NCI-H446 treated with DMSO at 0.1 percent for 48 hours (cell line): ENCODE measurements at places on chromosomes 7 and 10.

DNA sequence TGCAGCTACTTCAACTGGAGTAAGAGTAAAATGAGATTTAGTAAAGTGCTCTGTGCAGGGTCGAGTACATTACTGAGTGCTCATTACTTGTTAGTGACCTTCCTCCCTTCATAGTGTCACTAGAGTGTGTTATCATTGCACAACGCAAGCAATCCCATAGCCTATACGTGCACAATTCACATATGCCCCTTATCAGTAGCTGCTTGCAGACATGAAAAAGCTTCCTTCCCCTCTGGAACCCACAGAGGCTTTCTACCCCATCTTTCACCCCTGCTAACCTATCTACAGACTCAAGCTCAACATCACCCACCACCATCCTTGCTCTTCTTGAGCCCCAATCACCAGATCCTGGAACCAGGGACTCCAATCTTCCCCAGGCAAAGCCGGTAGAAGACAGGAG lies 59.3 kb downstream of the C7orf25 start:
- no peak for DNase-seq

GRCh38 chr7:96832092-96832662 lies 122.5 kb upstream of the SEM1 start:
- DNase-seq, result no peak

- DNase-seq, result no peak
Measured at GRCh38 chr10:71838264-71839211, 12.5 kb downstream of the PSAP start.

GRCh38 chr10:117497736-117498135 lies 44.8 kb upstream of the EMX2 start:
- DNase-seq, result no peak

DNA sequence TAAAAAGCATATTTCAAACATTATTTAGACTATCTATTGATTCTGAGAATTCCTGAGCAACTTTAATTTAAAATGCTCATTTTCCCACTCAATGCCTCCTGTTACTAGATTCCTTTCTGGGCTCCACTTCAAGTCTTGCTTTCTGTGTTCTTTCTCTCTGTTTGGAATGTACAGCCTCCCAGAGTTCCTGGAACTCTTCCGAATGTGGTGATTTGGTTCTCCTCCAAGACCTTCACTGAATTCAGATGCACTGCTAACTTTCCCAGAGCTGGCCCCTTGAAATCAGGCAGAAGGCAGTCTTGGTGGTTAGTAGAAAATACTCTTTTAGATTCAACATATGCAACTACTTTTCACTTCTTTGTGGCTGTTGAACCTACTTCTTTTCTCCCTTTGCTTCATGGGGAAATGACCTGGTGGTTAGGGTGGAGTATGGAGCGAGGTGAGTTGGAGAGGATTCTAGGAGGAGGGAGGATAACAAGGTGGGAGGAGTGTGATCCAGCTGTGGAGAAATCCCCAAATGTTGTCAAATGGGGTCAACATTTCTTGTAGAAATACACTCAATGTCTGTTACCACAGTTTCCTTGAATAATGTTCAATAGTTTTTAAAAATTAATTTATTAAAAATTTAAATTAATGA lies 27.9 kb upstream of the CCDC7 start:
- DNase-seq, result peak; percentile 8

- no peak for DNase-seq
Measured at GRCh38 chr7:146902728-146903127, 786.1 kb downstream of the CNTNAP2 start.

- DNase-seq, result no peak
Measured at GRCh38 chr7:140908361-140908760, 16.4 kb downstream of the BRAF start.

GRCh38 chr10:49090189-49090575 lies 25.1 kb downstream of the VSTM4 start:
- no peak for DNase-seq

- no peak for DNase-seq
Measured at GRCh38 chr7:132646052-132646451, 69.8 kb upstream of the PLXNA4 start.

GRCh38 chr7:50718311-50718710 lies 64.4 kb downstream of the GRB10 start:
- DNase-seq, result no peak

DNA sequence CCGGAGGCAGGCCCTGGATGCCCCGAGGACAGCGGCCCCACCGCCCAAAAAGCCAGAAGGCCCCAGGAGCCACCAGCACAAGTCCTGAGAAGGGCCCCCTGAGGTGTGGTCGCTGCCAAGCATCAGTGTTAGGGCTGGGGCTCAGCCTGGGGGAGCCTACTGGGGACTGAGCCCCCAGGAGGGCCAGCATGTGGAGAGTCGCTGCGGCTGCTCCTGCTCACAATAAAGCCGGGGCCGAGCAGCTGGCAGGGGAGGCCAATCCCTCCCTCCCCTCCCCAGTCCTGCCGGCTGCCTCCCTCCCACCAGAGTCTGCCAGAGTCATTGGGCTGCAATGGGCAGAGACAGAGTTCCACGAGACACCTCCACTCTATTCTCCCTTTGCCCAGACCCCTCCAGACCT lies 3.1 kb upstream of the ASIC3 start:
- DNase-seq, result no peak

- DNase-seq, result no peak
Measured at GRCh38 chr7:74320645-74321221, 31.5 kb downstream of the CLIP2 start.

DNA sequence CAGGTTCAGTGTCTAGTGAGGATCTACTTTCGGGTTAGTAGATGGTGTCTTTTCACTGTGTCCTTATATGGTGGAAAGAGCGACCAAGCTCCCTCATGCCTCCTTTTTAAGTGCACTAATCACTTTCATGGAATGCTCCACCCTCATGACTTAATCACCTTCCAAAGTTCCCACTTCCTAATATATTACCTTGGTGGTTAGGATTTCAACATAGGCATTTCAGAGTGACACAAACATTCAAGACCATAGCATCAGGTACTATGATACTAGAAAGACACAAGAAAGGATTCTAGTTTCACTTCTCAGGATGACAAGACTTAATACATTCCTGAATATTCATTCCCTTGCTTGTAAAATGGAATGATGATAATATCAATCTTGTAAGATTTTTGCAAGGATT lies 119.1 kb upstream of the FAM3C start:
- no peak for DNase-seq

DNA sequence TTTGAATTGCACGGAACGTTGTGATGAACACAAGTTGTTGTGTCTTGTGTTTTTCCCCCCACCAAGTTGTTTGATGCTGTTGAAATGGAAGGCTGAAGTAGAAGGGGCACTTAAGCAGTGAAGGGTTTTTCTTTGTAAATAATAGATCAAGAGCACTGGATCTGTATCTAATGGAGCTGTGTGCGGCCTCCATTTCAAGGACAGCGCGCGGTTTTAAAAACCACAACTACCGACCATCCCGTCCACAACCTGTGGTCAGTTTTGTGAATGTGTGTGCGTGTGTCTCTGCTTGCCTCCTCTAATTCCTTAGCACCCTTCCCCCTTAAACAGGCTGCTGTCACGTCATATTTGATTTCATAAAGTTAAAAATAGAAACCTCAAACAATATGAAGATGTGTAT lies 165.5 kb downstream of the TCF7L2 start:
- no peak for DNase-seq

DNA sequence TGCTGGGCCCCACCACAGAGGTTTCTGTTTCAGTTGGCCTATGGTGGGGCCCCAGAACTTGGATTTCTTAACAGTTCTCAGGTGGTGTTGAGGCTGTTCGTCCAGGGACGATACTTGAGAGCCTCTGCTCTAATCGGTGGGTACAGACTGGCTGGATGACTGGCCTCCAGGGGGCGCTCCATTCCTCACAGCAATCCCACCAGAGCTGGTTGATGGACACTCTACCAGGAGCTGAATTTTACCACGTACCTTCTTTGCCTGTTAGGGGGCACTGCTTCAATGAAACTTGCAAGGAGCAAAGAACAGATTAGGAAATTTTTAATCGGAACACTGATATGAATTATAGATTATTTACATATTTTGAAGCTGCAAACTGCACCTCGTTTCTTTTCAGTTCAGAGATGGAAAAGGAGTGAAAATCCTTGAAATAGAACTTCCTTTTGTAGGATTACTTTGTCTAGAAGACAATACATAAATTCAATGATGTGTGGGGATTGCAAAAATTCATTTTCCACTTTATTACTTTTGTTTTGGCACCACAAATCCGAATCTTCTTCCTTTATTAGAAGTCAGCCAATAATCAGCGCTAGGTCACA lies 44.8 kb downstream of the KBTBD2 start:
- peak; percentile 35 for DNase-seq

- no peak for DNase-seq
Measured at GRCh38 chr10:2119316-2119715, 382.0 kb upstream of the ADARB2 start.

DNA sequence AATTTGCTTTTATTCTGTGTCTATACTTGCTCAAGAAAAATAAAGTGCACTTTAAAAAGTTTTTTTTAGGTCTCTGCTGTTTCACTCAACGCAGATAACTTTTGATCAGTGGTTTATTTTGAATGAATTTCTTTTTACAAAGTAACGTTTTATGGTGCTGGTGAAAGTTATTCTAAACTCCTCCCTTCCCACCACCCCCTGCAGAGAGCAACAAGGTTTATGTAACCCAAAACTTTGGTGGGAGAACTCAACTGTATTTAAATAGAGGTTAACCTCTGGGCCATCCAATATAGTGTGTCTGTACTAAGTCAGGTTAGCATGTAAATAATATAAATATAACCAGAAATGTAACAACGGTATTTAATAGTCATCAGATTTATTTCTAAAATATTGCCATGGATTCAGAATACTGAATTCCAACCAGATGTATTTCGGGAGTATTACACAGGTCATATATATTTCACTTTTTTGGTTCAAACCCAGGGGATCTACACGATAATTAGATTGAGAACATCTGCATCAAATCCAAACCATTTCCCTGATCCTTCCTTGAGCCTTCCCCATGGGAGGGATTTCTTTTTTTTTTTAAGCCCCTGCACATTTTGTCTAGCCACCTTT lies 3.9 kb upstream of the CUX1 start:
- no peak for DNase-seq

DNA sequence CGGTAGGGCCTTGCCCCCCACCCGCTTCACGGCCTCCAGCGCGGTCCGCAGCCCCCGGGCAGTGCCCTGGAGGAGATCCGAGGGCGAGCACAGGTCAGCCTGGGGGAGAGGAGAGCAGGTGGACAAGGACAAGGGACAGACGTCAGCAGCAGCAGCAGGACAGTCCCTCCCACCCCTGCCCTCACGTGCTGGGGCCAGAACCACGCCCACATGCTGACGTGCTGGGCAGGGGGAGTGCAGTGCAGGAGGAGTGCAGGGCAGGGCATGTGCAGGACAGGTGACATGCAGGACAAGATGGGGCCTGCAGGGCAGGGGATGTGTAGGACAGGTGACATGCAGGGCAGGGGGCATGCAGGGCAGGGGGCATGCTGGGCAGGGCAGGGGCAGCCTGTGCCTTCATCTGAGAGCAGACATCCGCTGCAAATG lies 1.5 kb upstream of the SAP25 start:
- DNase-seq, result no peak

DNA sequence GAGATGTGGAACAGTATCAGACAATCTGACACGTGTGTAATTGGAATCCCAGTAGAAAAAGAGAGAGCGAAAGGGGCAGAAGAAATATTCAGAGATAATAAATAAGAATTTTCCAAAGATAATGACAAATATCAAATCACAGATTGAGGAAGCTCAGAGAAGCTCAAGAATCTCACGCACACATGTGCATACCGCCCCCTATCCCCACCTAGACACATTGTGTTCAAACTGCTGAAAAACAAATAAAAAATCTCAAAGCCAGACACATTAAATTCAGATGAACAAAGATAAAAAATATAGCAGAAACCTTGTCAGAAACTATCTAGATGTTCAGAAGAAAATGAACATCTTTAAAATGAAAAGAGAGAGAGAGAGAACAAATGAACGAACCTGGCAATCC lies 17.2 kb downstream of the SFR1 start:
- no peak for DNase-seq

DNA sequence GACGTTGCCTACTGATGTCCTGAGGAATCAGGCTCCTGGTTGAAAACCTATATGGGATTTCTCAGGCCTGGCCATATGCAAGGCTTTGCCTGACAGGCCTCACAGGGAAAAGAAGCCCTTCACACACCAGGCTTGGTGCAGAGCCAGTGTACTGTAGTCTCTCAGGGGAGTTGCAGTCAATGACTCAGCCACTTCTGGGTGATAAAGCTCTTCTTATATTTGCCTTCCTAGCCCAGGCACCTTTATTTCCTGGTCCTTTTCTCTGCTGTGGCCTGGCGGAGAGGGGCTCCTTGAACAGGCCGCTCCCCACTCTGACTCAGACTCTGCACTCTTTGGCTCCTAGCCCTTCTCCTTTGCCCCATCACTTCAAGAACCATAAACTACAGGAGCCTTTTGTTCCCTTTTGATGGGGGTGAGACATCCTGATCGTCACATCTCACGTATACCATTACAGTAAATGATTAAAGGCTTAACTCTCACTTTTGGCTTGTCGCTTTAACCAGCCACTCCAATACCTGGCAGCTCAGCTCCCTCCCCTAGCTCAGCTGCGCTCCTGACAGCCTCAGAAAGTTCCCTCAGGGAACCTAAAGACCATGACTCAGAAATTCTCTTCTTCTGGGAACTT lies 33.5 kb downstream of the DPY19L1 start:
- peak; percentile 97 for DNase-seq

GRCh38 chr10:108409306-108409705 lies 1244.8 kb upstream of the SORCS1 start:
- no peak for DNase-seq

DNA sequence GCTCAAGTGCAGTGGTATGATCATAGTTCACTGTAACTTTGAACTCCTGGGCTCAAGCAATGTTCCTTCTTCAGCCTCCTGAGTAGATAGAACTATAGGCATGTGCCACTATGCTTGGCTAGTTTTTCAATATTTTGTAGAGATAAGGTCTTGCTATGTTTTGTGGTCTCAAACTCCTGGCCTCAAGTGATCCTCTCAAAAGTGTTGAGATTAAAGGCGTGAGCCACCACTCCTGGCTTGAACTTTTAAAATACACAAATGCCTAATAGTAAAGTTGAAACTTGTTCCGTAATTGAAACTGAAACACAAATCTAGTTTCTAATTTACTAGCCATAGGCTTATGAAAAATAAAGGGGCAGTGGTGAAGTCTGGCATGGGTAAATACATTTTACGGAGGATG lies 65.7 kb downstream of the AP3M1 start:
- DNase-seq, result no peak

DNA sequence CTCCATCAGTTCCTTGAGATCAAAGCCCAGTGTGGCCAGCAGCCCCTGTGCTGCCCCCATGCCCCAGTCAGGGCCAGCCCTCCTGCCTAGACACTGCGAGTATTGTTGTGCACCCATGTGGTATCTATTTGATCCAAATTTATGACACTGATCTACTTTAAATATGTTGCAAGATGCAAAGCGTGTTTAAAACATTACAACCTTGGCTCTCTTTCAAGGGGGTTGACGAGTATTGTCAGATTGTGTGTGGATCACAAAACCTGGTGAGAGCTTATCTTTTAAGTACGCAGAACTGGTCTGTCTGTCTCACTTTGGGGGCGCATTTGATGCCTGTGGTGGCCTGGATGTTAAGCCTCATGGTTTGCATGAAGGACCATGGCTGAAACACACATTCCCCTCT lies 108.9 kb downstream of the COL13A1 start:
- no peak for DNase-seq

- DNase-seq, result no peak
Measured at GRCh38 chr10:23354630-23355279, 10.2 kb upstream of the C10orf67 start.
